T-helper 1 cell (primary cell): ENCODE measurements at places on chromosomes 7 and 10.

DNA sequence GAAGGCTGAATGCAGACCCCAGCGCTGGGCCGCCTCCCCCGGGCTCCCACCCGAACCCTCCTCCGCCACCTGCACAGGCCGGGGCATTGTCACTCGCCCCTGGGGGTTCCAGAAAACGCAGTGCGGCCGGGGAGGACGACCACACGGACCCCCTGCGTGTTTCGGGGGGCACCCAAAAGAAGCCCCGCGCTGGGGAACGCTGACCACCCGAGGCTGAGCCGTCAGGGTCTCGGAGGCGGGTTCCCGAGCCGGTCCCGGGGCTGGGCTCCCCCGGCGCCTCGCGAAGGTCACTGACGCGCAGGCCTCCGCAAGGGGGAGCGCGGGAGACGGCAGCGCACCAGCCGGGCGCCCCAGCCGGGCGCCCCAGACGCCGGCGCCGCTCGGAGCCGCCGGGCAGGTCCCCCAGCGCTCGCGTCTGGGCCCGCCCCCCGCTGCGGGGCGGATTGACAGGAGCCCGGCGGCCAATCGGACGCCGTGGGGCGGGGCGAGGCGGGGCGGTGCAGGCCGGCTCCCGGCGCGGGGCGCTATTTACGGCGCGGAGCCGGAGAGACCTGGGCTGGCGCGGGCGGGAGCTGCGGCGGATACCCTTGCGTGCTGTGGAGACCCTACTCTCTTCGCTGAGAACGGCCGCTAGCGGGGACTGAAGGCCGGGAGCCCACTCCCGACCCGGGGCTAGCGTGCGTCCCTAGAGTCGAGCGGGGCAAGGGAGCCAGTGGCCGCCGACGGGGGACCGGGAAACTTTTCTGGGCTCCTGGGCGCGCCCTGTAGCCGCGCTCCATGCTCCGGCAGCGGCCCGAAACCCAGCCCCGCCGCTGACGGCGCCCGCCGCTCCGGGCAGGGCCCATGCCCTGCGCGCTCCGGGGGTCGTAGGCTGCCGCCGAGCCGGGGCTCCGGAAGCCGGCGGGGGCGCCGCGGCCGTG is at the start of gene BAMBI:
BAMBI (plus strand) TSS at position 554 of the 920 bp plus-strand sequence. CDS start 377 bp downstream, outside the sequence.
- DNase-seq, result peak; percentile 78

- DNase-seq, result no peak
Observed at GRCh38 chr7:27567266-27567665, 95.4 kb downstream of the HIBADH start.

- DNase-seq, result peak; percentile 91
Observed at GRCh38 chr7:131108212-131108940, 219.3 kb upstream of the MKLN1 start.

DNA sequence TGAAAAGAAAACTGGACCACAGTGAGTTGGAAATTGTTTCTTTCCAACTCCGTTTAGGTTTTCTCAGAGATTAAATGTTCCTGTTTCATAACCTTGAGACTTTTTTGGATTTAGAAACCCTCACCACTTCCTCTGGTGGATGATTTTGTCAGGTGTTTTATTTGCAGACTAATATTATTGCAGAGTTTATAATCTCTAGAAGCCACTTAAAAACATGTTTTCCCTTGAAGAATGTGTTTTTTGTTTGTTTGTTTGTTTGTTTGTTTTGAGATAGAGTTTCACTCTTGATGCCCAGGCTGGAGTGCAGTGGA is 520 bp upstream of the MICU1 start:
- DNase-seq, result no peak

DNA sequence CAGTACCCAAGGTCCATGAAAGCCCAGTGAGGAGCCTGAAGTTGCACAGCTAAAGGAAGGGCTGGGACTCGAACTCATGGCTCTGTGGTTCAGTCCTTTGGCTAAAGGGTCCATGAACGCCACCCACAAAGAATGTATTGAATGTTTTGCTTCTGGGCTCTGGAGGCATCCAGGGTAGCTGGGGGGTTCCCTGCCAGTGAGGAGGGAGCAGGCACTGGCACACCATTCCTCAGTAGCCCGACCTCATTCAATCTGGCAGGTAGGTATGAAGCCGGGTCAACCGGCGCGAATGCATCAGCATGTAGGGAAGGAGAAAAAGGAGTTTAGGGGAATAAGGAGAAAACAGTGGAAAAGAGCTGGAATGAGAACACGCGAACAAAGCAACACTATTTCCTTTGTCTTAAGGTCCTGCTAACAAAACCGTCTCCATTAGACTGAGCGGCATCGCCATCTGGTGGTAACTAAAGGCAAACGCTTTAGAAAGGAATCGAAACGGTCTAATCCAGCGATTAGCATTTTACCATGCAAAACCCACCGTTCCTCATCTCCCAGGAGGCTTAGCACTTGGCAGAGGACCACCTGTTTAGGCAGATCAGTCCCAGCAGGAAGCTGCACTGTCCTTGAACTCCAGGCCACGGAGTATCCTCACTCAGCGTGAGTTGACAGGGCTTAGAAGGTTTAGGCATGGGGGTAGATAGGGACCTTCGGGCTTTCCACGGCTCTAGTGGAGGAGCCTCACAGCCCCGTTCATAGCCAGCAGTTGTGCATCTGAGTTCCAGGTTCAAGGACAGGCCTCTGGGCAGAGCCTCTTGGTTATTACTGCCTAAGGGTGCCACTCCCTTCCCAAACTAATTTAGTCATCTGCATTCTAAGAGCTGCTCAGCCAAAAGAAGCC is 122.8 kb downstream of the UBE2H start:
- peak; percentile 27 for DNase-seq

DNA sequence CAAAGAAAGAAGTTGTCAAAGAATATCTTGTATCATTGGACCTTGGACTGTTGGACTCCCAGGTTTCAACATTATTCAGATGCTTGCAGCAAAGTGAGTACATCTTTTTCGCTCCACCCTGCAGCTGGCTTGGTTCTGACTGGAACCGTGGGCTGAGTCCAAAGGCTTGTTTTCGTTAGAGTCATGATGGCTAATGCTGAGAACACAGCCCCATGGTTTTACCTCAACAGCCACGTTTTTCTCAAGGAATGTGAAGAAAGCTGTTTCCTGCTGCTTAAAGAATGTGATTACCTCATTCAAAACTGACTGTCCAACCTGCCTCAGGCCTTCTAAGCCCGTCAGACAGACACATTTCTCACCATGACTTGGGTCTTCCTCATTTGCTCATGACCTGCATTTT is 69.5 kb downstream of the STEAP1B start:
- DNase-seq, result no peak

DNA sequence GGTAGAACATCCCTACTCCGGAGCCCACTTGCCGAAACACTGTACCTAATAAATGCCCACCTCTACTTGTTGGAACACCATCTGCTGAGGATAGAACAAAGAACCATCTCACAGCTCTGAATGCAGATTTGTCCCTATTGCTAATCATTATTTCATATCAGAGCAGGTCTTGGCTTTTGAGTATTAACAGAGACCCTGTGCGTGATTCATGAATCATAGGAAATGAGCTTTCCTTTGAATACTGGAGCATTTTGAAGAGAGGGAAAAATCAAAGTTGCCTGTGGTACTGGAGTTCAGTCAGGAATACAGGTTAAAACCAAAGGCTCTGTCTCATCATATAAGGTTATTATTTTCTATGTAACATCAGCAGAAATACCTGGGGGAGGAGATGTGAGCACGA is 1132.3 kb downstream of the XPNPEP1 start:
- DNase-seq, result no peak

GRCh38 chr10:118729641-118730258 is 25.0 kb downstream of the CACUL1 start:
- no peak for DNase-seq

GRCh38 chr10:104406715-104407650 is 53.4 kb downstream of the CFAP58 start:
- no peak for DNase-seq
